ENCODE measurements at places on chromosomes 1 and 21.
A peak's percentile ranks its signal among the peaks of the same experiment; 100 is the strongest.

DNA sequence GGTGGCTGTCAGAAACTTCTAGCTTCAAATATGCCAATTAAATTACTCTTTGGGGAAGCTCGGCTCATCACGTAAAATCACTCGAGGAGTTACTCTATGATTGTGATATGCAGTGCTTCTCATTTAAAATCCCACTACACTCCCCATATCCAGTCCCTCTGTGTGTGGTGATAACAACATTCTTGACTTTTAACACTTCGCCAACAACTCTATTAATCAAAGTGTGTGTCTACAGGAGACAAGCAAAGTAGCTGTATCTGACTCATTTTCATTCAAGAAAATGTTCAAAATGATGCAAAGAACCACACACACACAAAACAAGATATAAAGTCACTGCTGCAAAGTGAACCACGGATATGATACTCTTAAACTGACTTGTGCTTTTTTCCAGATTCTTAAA, 341.3 kb downstream of the DSCAM start:
- no peak for DNase-seq

GRCh38 chr1:33576821-33577599, 104.6 kb downstream of the ZSCAN20 start:
- no peak for DNase-seq

- DNase-seq: no peak
Observed at GRCh38 chr1:172971241-172971640, 79.5 kb downstream of the TNFSF18 start.

DNA sequence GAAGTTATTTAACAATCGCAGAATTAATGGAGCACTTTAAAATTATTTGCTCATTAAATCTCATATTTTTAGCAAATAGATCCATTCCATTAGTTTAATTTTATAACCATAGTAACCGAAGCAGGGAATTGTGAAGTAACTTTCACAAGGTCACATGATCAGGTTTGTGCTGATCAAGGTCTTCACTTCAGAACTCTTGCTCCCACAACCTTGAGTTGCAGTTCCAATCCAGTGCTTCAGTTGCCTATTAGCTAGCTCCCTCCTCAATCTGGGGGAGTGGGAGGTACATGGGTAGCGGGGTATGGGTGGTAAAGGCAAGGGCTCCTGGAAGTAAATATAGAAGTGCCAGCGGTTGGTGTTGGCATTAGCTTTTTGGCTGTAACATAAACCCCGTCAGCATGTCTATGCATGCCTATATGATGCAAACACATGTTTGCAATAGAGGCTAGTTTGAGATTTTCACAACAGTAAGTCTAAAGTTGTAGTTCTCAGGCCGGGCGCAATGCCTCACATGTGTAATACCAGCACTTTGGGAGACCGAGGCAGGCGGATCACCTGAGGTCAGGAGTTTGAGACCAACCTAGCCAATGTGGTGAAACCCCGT, 5.8 kb downstream of the ATP5IF1 start:
- no peak for DNase-seq

DNA sequence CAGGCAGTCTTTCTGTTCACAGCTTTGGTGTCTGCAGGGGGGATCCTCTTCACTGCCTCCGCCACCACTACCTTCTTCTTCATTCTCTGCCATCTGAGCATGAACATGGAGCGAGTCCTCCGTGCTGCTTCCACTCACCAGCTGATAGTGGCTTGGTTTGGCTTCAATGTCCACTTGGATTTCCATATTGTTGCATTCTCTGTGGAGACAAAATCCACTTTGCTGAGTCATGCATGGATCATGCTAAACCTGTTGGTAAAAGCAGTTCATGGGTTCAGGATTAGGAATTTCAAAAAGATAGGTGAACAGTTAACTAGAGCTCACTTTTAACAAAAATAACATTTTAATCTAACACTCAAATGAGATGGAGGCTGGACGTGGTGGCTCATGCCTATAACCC, 27.5 kb downstream of the RNF19B start:
- no peak for DNase-seq

- no peak for DNase-seq
Observed at GRCh38 chr21:35077466-35077865, 28.4 kb upstream of the RUNX1 start.

DNA sequence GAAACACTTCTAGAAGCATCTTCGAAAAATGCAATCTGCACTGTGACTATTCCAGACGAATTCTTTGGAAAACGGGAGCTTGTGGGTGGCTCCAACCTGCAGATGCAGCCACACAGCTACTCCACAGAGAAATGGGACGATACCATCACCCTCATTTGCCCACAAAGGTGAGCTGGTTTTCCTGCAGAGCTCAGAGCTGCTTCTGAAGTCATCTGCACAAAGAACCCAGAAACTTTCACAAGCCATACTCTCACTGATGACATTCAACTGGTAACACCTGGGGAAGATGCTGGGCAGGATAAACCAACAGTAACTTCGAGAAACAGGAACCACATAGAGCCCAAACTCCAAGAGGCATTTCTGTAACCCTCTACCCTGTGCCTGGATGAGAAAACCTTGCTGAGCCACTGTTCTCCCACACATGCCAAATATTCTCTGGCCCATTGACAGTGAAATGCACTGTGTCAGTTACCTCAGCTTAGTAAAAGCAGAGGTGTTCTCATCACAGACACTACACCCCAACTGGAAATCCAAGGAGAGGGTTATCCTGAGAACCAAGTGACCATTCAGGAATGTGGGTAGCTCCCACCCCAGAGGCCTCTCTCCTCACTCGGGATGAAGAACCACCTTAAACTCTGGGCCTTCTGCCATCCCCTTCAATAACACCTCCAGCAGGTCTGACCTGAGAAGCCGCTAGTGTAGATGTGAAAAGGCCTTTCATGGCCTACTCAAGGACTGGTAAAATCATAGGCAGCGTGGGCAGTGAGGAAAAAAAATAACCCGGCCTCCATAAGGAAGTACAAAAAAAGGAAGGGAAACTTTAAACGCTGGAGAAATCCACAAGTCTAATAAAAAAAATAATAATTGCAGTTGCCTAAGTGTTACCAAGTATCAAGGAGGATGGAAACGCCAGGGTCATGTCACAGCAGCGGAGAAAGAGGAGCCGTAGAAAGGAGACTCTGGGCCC, 56.7 kb downstream of the HSF2BP start:
- no peak for DNase-seq

- DNase-seq: no peak
Observed at GRCh38 chr1:10475510-10475909, 760 bp downstream of the PEX14 start.

GRCh38 chr1:48003741-48004531, 6.8 kb upstream of the TRABD2B start:
- no peak for DNase-seq

GRCh38 chr1:58058323-58058722, 488.2 kb downstream of the OMA1 start:
- no peak for DNase-seq

GRCh38 chr1:17875171-17875881, 120.2 kb downstream of the ACTL8 start:
- no peak for DNase-seq

DNA sequence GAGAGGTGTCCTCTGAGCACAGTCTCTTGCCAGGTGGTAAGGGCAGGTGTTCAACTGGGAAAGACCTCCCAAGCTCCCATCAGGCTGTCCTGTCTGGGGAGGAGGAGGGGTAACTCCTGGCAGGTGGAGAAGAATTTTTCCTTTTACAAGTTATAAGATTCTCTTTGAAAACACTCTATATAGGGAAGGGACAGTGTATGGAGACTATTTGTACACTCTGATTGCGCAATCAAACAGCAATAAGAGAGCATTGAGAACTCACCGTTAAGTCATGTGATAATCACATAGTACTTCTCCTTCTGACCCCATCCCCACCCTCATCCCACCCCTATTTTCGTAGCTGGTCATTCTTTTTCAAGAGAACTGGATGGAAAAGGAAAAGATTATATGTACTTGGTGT, 179.3 kb upstream of the ZNF644 start:
- no peak for DNase-seq

- peak; percentile 27 for DNase-seq
Observed at GRCh38 chr1:245298781-245299180, 144.0 kb downstream of the KIF26B start.

GRCh38 chr21:41928621-41929220, 25.1 kb downstream of the C2CD2 start:
- DNase-seq: no peak

DNA sequence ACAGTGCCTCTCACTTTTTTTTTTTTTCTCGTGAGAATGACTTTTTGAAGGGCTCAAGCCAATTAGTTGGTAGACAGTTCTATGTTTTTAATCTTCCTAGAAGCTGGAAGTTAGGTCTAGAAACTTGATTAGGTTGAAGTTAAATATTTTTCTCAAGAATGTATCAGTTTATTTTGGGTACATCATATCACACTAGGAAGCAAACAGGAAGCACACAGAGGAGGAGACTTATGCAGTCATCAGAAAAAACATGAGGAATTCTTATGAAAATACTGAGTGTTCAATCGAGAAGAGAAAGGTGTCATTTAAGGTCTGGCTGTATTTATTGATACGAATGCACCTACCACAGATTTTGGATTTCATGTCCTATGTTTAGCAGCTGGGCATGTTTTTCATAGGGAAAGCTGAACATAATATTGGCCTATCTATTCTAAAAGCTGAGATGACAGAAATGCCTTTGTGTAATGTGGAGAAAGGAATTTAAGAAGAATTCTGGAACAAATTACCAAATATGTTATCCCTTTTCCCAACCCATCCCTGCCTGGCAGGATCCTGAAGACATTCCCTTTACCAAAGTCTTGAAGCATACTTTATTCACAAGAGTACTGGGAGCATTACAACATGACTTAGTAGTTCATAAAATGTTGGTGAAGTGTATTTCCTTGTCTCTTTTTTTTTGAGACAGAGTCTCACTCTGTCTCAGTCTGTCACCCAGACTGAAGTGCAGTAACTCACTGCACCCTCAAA, 17.5 kb upstream of the ZFP69B start:
- DNase-seq: no peak

- DNase-seq: no peak
Observed at GRCh38 chr1:163870666-163871065, 548.9 kb downstream of the NUF2 start.

DNA sequence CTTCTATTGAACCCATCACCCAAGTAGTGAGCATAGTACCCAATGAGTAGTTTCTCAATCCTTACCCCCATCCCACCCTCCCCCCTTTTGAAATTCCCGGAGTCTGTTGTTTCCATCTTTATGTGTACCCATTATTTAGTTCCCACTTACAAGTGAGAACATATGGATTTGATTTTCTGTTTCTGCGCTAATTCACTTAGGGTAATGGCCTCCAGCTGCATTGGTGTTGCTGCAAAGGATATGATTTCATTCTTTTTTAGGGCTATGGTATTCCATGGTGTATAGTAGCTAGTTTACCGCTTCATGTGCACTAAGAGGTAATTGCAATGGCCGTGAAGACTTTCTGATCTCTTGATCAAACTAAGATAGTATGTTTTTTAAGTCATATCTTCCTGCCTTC, 107.5 kb upstream of the SERTAD4 start:
- no peak for DNase-seq

- DNase-seq: no peak
Observed at GRCh38 chr1:86194491-86195034, 38.0 kb upstream of the COL24A1 start.

DNA sequence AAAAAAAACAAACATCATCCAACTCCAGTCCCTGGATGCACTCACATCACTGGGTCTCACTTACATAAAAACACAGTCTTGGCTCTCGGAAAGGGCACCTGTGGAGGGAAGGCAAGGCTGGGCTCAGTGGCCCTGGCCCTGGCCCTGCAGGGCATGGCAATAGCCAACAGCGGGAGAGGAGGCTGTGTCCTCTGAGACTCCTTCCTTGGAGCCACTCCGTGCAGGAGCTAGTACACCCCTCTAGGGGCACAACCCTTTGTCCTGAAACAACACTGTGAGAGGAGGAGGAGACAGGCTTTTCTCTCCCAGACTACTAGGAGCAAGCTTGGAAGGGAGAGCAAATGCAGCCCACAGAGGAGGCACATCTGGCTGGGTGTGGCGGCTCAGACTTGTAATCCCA, 28.0 kb downstream of the URB1 start:
- peak; percentile 43 for DNase-seq

DNA sequence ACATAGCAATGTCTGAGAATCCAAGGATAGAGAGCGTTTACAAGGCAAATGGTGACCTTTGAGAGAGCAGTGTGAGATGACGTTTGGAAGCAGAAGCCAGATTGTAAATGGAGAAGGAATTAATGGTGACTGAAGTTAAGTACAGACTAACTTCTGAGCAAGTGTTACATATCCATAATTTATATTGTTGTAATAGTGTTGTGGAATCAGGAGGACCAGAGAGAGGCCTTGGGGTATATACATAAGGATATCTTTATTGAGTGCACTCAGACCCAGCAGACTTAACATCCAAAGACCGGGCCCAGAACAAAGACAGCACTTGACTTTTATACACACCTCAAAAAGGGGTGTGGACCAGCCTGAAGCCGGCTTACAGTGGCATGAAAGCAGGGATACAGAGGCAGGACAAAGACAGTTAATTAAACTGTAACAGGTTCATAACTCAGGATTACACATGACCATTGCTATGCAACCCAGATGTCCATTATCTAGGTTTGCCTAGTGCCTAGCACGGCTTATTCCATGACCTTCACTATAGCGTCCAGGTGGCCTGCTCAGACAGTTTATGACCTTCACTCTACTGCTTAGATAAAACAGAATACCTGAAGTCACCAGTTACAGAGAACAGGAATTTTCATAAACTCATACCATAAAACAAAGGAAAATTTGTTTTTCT, 2.7 kb upstream of the MGST3 start:
- no peak for DNase-seq

GRCh38 chr1:156598125-156598524, 3.2 kb downstream of the GPATCH4 start:
- no peak for DNase-seq

- no peak for DNase-seq
Observed at GRCh38 chr1:212980123-212980785, 29.9 kb downstream of the VASH2 start.

- DNase-seq: no peak
Observed at GRCh38 chr21:28018741-28019669, 973.7 kb downstream of the LTN1 start.

GRCh38 chr1:172277275-172277674, 143.2 kb upstream of the C1orf105 start:
- DNase-seq: no peak

DNA sequence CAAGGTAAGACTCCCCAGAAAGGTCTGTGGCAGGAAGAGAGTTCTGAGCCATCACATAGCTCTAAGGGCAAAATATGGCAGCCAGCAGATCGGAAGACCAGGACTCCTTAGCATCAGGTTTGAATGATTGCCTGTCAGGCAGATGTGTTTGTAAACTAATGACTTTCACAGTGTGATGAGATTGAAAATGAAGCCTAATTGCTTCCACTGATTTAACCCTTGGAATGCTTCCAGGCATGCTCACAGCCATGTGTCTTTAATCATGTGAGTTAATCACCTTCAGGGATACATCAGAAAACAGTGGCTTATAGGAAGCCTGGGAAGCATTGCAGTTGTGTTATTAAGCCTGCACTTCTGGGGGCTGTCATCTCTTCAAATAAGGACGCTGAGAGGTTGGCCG, 82.8 kb downstream of the LRRC53 start:
- DNase-seq: no peak

- no peak for DNase-seq
Observed at GRCh38 chr1:228941666-228942065, 206.4 kb downstream of the RHOU start.

GRCh38 chr21:14486869-14487268, 59.2 kb downstream of the SAMSN1 start:
- no peak for DNase-seq

Measured in right hindlimb (tissue), 1 donor.